ENCODE measurements at places on chromosomes 3 and 15.

DNA sequence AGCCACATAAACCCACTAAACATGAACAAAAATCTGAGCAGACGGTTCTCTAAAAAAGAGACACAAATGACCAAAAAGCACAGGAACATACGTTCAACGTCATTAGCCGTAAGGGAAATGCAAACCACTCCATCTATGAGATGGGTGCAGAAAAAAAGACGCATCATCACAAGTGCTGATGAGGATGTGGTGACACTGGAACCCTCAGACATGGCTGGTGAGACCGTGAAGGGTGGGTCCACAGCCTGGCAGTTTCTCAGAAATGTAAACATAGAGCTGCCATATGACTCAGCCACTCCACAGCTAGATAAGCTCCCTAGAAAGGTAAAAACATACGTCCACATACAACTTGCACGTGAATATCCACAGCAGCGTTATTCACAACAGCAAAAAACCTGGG is 23.3 kb downstream of the PCSK6 start:
- no peak for DNase-seq

DNA sequence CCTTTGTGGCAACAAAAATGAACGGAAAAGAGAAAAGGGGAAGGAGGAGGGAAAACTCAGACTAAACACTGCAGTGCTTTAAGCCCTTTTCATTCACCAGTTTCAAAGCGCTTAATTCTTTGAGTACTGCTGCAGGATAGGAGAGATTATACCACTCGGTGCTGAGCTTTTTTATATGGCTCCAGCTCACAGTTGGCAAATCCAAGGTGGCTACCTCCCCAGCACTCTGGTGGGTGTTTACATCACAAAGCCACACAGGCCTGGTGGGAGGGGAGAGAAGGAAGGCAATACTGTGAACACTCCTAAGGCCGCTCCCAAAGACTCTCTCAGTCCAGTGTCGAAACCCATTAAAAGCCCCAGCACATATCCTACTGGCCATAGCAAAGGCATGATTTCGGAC is 191.4 kb downstream of the STT3B start:
- no peak for DNase-seq

DNA sequence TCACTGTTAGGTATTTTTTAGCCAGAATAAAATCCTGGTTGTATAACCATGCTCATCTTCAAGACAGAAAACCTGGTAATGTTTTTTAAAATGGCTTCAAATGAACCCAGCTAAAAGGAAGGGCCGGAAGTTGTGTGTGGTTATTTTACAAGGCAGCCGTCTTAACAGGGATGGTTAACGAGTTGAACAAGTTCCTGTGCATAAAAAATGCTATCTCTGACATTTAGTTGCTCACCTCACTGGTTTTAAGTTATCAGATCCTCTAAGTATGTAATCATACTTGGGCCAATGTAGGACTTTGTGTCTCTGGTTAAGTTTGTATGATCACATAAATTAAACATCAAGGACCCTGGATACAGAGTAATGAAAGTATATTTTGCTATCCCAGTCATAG is 2.1 kb downstream of the ATP11B start:
- no peak for DNase-seq

DNA sequence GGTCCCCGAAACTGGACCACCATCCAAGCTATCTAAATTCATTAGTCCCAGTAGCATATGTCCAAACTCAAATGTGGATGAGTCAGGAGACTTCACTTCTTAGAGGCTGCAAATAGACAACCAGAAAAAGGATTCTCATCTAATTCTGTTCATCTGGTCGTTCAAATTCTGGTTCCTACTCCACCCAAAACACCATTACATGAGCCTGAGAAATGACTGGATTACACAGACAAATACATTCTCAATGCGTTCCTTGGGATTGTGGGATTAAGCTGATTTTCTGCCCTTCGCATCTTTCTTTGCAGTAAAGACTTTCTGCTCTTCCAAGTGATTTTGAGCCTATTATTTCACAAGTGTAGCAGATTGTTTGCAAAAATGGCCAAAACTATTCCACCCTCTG is 472.3 kb upstream of the PROK2 start:
- DNase-seq, result no peak

DNA sequence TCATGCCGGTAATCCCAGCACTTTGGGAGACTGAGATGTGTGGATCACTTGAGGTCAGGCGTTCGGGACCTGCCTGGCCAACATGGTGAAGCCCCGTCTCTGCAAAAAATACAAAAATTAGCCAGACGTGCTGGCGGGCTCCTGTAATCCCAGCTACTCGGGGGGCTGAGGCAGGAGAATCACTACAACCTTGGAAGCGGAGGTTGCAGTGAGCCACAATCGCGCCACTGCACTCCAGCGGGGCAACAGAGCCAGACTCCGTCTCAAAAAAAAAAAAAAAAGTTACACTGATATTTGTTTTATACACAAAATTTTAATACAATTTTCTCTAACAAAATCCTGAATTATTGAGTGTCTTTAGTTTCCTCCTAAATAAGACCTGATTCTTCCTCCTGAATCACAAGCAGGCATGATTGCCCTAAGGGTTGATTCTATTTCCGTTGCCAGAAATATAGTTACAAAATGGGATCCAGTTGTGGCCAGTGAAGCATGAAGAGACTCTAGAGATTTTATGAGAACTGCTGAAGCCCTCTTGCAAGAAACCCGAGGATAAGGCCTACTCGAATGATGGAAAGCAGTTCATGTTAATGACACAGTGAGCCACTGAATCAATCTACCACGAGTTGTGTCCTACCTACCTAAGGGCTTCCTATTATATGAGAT is 9.6 kb upstream of the SMARCC1 start:
- no peak for DNase-seq

- no peak for DNase-seq
Observed at GRCh38 chr15:52113235-52113634, 660 bp upstream of the BCL2L10 start.

DNA sequence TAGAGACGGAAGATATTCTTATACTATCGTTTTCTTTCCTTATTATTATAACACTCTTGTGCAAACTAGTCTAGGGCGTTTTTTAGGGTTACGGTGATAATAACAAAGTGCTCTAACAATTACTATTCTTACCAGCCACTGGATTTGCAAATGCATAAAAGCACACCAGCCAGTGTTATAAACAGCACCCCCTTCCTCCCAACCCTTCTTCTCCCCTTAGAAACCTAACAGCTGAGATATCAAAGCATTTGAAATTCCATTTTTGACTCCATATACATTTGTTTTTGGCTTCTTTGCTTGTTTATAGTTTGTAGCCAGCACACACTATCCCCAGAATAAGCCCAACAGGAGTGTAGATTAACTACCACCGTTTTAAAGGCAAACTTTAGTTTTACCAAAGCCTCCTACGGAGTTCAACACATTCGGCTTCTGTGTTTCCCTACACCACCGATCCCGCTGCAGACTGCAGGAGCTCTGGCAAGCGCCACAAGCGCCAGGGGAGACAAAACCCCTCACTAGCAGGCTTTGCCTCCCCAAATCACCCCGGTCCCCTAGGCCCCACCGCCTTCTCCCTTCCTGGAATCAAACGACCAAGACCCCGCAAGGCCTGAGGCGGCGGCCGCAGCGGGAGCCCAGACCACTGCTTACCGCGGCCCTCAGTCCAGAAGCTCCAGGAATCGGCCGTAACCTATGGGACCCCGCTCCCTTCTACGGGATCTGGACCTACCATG is 461 bp downstream of the COPB2 start:
- no peak for DNase-seq

DNA sequence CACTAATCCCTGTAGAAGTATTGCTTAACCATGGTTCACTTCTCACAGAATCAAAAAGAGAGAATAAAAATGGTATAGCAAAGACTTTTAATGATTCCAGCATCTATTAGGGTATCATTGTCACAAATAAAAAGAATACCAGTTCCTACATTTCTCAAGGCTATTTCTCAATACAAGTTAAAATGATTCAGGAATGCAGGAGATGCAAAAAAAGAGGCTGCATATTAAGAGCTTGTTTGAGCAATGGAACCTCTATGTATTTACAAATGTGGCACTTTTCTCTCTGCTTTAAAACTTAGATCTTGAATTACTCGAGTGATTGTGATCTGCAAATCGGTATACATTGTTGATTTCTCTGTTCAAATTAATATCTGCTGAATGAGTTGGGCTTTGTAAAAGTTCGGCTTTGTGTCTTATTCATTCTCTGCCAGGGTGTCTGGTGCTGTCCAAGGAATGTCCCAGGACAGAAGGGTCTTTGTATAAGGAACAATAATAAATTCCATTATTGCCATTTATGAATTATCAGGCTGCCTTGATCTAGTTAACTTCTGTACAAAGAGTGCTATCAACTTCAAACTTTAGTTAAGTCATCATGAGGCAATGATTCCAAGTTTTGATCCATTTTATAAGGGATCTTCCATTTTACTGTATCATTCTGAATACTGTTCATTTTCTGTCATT is 364.2 kb downstream of the RBMS3 start:
- DNase-seq, result no peak

GRCh38 chr3:34376691-34377090 is 578.3 kb downstream of the PDCD6IP start:
- no peak for DNase-seq

DNA sequence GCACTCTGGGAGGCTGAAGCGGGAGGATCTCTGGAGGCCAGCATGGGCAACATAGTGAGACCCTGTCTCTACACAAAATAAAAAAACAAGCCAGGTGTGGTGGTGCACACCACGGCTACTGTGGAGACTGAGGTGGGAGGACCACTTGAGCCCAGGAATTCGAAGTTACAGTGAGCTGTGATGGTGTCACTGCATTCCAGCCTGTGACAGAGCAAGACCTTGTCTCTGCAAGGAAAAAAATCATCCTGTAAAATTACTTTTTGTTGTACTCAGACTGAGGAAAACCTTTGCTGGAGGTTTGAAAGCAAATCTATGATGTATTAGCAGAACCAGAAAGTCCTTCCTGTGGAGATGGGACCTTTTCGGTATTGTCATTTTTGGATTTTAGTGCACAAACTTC is 63.3 kb downstream of the ATP1B3 start:
- no peak for DNase-seq

DNA sequence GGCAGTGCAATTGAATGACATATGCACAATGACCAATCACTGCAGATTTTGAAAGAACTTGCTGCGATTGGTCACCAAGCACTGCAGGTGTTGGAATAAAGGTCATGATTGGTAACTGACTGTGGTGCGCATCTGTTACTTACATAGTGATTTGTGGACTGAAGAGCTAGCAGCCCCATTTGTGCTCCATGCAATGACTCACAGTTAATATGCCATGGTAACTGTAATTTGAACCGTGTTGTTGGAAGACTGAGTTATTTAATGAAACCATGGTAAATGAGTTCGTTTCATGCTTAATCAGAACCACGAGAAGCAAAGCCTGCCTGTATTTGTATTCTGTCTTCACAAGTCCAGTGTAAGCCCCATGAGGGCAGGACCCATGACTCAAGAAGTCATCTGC is 220.5 kb downstream of the TJP1 start:
- no peak for DNase-seq

DNA sequence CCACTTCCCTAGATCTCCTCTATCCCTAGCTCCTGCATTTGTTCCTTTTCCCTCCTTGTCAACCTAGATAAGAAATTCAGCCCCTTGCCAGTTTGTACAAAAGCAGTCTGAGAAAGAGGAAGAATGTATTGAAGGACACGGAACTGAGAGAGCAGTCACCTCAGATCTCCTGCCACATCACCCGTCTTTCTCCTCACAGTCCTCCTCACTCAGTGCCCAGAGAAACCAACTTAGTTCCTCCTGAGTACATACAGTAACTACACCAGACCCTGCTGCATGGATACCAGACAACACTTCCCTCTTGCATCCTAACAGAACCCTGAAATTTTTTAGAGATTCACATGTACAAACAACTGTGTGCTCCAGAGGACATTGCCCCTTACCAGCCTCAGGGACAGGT is 563.6 kb upstream of the ADAMTS9 start:
- DNase-seq, result no peak

DNA sequence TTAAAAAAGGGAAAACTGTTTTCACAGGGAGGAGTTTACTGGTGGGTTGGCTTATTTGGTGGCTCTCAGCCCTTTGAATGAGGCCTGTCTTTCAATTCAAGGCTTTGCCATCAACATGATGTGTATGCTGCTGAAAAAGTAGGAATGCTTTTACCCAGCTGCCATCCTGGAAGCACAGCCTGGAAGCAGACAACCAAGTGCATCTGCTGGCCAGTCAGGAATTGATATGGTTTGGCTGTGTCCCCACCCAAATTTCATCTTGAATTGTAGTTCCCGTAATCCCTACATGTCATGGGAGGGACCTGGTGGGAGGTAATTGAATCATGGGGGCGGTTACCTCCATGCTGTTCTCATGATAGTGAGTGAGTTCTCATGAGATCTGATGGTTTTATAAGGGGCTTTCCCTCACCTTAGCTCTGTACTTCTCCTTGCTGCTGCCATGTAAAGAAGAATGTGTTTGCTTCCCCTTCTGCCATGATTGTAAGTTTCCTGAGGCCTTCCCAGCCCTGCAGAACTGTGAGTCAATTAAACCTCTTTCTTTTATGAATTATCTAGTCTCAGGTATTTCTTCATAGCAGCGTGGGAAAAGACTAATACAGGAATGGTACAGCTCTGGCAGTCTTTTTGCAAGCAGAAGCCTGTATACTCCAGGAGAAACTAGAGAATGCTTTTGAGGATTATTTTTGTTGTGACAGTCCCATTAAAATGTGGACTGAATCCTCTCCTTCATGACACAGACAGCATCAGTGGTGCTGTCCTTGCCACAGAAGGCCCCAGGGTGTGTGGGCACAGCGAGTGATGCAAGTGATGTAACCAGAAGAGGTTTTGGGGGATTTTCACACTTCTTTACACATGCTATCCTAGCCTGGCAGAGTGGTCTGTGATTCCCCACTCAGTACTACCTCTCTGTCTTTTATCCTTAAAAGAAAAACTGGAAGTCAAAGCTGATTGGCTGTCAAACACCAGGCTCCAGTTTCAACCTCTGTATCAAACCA is 20.0 kb downstream of the PLCL2 start:
- no peak for DNase-seq

- no peak for DNase-seq
Observed at GRCh38 chr3:195911946-195912270, 3.6 kb upstream of the TNK2 start.

GRCh38 chr3:15309662-15310335 is 22.6 kb downstream of the SH3BP5 start:
- DNase-seq, result no peak

DNA sequence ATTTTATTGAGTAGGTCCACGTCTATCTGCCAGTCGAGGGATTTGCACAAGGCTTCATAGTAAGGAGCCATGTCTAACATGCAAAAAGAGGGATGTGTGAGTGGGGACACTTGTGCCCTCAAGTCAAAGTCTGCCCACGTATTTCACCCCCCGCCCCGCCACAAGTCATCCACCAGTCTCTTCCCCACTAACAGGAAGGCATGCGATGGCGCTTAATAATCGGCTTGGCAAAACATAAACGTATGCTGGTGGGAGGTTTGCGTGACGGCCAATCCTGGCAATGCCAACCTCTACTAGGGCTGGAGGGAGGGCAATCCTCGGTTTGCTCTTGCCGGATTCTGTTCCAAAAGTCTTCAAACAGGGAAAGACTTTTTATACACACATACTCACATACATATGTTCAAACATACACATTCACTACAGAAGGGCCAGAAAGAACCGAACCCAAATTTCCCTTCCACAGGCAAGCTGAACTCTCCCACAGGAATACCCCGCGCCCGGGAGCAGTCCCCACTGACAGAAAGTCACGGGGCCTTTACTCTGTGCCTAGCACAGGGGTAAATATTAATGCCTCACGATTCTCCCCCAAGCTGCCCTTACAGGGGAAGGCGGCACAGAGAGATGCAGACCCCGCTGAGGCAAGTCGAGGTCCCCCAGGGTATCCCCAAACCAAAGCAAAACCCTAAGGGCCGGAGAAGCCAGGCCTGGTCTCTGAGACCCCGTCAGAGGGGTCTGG is 675 bp downstream of the PSMD6 start:
- no peak for DNase-seq

GRCh38 chr15:59532770-59533379 is 78.7 kb upstream of the GCNT3 start:
- no peak for DNase-seq
